ENCODE measurements at places on chromosomes 4 and X. TPM values are rescaled to one million over a fixed set of nuclear protein-coding genes. Genes with fewer than 3 reads are reported as not detected.

- DNase-seq, result peak; percentile 35
Observed at GRCh38 chrX:1221296-1221845, 8.9 kb upstream of the CRLF2 start.

GRCh38 chr4:41192136-41192535 is 22.2 kb downstream of the APBB2 start:
- no peak for DNase-seq

DNA sequence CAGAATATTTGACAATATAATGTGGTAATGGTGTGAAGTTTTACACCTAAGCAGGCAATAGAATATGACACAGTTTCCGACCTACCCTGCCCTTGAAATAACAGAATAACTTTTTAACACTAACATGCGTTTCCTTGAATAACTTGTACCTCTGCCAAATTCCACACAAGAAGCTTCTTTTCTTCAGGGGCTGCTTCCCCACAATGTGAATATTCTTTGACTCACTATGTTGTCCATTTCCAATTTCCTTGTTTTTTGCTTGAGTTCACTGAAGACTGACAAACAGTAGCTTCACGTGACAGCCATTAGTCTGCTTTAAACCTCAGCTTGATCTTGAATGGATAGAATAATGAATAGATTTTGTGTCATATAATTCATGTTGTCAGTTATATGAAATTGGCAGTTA is 14.3 kb downstream of the SHROOM3 start:
- no peak for DNase-seq

DNA sequence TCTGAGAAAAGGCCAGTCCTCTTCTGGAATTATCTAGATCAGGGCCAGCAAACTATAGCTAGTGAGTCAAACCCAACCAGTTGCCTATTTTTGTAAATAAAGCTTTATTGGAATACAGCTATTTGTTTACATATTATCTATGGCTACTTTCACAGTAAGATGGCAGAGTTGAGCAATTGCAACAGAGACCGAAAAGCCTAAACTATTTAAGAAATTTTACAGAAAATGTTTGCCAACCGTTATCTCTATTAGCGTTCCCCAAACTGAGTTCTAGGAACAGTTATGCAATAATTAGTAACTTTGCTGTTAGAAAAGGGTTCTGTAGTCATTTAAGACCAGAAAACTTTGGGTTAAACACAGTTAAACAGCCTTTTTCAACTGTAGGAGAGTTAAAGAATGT is 10.5 kb downstream of the TEX13B start:
- no peak for DNase-seq

DNA sequence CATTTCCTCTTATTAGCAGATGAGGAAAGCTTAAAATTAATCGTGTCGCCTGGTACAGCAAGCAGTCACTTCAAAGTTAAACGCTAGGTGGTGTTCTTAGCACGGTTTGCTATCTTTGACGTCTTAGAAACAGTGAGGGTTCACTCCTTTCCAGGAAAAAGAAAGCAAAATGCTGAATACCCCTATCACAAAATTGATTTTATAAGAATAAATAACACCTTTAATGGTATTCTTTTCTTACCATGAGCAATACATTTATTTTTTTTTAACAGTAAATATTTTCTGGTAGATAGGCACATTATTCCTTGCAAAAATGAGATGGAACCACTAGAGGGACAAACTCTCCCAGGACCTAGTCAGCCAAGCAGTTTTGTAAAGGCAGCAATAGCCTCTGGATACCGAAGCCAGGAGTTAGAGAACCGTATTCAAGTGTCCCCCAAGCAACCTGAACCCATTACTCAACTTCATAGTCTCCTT is 153.9 kb downstream of the KDR start:
- no peak for DNase-seq

DNA sequence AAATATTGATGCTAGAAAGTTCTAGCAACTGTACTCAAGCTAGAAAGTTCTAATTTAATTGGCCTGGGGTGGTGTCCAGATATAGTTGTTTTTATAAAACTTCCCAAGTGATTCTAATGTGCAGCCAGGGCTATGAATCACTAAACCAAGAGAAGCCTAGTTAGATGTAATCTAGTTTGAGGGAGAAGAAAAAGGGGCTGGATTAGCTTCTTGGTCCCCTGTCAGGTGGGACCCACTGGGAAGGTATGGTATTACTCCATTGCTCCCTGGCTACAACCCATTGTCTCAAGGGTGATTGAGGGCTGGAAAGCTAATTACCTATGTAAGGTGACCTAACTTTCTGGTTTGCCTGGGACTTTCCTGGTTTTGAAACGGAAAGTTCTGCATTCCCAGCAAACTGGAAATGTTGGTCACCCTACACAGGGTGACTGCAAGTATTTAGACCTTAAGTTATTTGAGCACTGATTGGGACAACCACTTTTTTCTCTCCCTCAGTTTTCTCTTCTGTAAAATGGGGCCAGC is 23.9 kb upstream of the MSN start:
- no peak for DNase-seq

DNA sequence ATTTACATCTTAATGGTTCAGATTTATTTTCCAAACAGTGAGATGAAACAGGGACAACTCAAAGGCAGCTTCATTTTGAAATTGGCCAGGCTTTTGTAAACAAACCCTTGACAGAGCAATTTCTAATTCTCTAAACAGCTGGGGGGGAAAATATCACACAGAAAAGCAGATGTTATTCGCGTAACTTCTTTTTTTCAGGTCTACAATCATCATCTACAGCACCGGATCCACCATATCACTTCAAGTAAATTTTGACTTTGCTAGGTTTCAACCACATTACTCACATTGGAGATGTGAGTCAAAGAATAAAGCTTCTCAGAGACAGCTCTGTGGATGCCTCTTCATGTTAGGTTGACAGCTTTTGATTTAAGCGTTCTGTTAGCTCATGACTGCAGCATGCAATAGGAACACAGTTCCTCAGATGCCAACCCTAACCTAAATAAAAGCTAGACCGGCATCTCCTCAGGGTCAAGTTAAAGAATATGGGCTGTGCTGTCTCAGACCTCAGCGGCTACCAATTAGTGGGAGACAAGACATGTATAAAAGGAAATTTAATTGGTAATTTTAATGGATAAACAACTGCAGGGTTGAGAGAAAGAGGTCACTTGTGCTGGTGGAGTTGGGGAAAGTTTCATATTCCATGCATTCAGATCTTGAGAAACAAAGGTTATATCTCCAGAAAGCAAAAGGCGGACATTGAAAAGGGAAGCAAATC is 26.8 kb downstream of the AMELX start:
- DNase-seq, result no peak

FGFR3 gene
- 4.0 TPM for total RNA-seq

NAP1L3 gene
- 15.7 TPM for total RNA-seq

Data from aorta (tissue), 5 donors.